Cardiac fibroblast (primary cell): ENCODE measurements at places on chromosomes 1 and 21.

DNA sequence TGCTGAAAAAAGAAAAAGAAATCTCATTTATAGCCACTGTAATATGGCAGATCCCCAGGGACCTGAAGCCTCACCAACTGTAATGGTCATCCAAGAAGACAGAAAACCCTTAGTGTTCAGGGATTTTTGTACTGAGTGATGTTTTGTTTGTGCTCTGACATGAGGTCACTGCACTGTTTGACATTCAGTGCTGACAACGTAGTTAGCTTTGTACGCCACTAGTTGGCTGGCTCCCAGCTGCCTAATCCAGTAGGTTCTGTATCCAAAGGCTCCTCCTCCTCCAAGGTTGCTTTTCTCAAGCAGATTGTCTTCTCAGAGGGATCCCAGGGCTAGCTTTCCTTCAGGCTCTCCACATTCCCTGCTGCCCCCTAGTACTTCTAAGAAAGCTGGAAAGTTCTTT is 9.5 kb upstream of the YRDC start:
- no peak for DNase-seq

- DNase-seq = no peak
These were observed 23.3 kb downstream of the PLEKHM2 start for GRCh38 chr1:15707239-15707925.

DNA sequence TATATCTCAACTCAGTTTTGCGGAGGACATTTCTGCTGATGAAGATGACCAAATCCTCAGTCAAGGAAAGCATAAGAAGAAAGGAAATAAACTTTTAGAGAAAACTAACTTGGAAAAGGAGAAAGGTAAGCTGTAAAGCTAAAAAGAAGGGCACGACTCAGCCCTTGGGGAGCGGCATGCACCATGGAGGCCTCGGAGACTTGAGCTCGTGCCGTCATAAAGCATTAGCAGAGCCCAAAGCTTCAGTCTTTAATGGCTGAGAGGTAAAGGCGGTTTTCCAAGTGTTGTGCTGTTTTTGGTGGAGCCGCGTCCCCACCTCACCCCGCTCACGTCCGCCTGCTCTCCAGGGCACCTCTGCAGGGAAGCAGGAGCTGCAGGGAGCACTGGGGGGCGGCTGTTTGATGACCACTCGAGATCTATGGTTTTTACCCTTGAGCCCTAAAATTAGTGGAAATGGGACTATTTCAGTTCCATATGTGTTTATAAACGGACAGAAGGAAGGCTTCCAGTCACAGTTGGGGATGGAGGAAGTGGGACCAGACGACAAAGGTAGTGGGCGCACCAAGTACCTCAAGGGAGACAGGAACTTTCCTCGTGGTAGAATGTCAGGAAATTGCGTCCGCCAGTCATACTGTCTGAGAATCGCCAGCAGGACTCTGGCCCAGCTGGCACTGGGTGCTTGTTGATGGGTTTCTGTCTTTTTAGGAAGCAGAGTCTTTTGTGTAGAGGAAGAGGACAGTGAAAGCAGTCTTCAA is 27.6 kb downstream of the RRP1B start:
- DNase-seq = no peak

DNA sequence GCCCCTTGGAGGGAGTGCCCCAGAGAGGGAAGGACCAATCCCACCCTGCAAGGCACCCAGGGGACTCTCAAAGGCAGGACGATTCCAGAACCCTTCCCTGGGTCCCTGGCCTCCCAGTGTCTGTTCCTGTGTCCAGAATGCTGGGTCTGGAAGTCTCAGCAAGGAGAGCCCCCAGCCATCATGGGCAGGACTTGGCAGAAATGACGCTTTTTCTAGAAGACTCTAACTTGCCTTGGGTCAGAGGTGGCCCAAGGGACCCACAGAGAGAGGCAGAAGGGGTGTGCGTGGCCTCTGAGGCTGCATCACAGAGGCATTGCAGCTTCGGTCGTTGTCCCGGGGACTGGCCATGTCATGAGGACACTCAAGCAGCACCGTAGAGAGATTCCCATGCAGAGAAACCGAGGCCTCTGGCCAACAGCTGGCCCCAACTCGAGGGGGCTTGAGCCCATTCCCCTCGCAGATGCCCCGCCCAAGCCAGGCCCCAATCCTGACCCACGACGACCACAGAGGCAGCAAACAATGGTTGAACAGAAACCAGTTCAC is 57.8 kb downstream of the WNT9A start:
- DNase-seq = no peak

- DNase-seq = peak; percentile 65
These were observed 4.6 kb downstream of the GPSM2 start for GRCh38 chr1:108881369-108881768.

DNA sequence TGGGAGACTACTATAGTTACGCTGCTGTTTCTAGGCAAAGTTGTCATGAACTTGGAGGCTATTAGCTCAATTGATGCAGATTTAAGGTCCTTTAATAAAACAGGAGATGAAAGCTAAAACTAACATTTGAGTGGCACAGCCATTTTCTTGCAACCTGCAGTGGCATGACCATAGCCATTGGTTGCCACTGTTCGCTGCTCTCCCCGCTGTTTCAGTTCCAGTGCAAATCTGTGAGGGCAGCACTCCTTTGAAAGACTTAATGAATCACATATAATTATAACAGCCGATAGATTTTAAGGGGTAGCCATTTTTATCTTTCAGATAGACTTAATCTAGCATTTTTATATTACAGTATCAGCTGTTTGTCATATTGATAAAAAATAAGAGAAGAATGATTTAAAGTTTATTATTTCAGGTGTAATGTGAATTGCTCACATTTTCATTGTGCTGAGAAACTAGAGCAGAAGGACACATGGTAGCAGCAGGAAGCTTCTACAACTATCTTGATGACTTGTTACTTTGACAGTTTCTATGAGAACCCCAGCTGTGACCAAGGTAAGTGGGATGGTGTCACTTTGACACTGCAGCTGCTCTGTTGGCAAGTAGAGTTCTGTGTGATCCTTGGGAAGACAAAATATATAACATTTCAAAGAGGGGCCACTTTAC is 203.7 kb downstream of the PLA2G4A start:
- DNase-seq = no peak

DNA sequence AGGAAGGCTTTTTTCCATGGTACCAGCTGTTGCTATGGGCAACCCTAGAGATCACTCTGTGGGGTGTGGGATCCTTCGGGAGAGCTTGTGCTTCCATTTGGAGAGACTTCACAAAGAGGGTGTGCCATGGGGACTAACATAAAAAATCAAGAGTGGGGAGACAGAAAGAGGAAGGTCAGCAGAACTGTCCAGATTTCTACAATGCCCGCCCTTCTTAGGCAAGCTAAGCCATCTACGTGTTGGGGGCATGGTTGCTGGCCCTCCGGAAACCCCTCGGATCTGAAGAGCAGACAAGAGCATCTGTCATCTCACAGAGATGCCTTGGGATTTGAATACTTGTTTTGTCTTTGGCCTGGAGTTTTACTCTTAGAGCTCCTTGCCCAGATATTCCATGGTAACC is 83.9 kb upstream of the ZNF648 start:
- no peak for DNase-seq

DNA sequence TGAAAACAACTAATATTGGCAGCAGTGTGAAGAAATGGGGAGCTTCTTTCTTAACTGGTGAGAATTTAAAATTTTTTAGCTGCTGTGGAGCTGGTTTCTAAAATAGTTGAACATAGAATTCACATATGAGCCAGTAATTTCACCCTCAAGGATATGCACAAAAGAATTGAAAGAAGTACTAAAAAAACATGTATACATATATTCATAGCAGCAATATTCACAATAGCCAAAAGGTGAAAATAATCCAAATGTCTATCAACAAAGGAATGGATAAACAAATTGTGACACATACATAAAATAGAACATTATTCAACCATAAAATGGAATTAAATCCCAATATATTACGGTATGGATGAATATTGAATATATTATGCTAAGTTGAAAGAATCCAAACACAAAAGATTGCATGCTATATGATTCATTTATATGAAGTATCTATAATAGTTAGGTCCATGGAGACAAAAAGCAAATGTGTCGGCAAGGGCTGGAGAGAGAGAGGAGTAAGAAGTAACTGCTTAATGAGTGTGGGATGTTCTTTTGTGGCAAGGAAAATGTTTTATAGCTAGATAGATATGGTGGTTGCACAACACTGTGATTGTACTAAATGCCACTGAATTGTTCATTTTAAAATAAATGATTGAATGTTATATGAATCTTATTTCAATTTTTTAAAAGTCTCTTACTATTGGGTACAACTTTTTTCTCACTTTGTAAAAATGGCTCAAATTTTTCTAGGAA is 14.8 kb upstream of the COL11A1 start:
- DNase-seq = no peak

- peak; percentile 15 for DNase-seq
These were observed 23.1 kb upstream of the C1orf198 start for GRCh38 chr1:230891413-230891812.

DNA sequence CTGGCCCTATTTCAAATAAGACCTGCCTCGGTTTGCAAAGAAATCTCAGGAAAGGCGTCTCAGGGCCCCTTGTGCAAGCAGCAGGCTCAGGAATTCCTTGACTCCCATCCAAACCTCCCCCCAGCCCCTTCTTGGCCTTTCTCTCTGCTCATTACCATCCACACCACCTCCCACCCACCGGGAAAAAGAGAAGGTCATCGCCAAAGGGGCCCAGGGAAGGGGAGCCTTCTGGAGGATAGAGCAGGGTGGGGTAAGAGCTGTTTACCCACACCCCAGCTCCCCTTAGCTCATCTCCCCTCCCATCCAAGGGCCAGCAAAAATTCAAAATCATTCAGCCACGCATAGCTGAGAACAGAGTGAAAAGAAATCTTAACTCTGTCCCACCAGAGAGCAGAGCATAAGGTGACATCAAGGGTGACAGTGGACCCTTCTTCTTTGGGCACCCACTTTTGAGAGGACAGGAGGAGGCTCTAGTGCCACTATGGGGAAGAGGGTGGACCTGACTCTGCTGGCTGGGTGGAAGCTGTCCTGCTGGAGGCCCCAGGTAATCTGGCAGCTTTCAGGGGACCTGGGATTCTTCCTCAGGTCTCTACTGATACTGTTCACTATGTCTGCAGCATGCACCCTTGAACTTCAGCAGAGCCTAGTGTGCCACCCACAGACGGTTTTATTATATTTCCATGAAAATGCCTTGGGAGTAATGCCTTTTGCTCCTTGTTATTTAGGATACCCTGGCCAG is 3.9 kb upstream of the WNT2B start:
- DNase-seq = no peak

DNA sequence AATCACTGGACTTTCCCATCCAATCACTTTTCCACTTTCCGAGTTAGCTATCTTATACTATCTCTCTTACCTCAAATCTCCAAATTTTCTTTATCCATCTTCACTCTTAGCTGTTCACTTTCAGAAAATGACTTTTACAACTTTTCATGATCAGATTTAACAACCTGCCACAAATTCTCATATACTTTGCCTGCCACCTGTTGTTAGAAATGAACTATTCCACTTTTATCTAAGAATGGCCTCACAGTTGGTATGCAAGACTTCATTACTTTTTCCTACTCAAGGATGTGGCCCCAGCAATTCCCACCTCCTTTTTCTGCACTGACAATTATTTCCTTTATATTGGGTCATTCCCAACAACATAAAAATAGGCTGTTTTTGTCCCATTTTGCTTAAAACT is 93.6 kb upstream of the DEPDC1 start:
- no peak for DNase-seq

DNA sequence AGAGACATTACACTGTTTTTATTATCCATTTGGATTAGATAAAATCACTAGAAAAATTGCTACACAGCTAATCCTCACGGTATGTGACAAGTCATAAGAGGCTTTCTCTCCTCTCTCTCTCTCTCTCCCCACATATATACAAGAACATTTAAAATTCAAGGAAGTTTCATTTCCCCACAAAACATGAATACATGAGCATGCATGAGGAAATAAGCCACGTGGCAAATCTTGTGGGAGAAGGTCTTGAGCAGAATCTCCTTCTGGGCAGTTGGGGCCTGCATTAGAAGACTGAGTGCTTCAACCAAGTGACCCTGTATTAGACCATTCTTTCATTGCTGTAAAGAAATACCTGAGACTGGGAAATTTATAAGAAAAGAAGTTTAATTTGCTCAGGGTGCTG is 1313.1 kb downstream of the MRPL39 start:
- no peak for DNase-seq

DNA sequence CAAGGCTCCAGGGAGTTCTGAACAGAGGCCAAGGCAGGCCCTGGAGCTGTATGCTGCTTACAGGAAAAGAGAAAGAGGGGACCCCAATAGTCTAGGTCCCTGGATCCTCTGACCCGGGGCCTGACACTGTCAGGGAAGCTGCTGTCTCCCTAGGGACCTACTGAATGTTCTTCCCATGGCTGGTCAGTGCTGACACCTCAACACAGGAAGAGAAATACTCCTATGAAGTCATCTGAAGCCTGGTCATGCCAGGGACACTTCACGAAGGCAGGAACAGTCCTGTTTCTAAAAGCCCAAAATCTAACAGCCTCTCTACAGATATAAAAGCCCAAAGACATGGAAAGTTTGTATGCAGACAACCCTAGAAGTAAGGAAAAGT is 1.7 kb upstream of the LAD1 start:
- DNase-seq = no peak

DNA sequence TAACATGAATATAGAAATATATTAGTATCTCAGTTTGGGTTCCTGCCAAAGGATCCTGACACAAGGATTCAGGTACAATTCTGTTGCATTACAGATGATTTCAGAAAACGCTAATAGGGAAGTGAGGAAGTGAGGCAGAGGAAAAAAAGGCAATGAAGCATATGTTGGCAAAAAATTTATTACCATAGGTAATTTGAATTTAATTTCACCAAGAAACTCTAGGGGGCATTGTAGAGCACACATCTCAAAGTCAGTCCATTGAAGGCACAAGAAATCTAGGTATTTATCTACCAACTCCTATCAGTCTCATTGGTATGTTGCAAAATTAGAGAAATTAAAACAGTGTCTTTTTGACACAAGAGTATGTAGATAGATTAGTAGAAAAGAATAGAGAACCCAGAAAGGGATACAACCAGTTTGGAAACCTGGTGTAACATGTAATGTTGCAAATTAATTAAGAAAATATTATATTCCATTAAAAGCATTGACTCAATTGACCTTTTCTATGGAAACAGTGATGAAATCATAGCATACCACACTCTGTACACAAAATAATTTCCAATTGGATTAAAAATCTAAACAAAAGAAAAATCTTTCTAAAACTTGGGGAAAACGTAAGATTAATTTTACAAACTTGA is 104.9 kb upstream of the SNX7 start:
- DNase-seq = peak; percentile 58

DNA sequence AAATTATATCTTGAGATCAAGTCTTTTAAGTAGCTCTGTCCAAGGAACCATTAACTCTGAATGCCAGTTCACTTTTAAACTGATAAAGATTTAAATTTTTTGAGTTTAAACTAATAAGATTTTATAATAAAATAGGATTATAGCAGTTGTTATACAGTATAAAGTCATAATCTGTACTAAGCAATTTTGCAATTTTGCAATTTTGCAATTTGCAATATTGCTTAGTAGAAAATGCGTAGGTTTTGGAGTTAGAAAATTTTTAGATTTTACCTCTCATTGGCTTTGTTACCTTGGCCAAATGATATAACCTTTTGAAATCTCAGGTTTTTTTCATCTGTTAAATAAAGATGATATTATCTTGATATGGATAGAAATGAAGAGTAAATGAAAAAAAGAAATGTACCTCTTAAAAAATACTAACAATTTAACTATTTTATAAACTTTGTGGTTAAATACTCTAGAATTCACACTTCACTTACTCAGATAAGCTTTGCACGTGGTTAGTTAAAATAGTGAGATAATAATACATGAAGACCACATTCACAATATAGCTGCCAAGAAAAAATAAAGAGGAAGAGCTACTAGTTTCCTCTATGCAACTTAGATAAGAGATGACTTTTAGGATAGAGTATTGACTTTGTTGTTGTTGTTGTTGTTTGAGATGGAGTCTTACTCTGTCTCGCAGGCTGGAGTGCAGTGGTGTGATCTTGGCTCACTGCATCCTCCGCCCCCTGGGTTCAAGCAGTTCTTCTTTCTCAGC is 13.9 kb downstream of the CCDC18 start:
- no peak for DNase-seq
